ENCODE measurements at places on chromosomes 7 and 10.
A peak's percentile ranks its signal among the peaks of the same experiment; 100 is the strongest.

DNA sequence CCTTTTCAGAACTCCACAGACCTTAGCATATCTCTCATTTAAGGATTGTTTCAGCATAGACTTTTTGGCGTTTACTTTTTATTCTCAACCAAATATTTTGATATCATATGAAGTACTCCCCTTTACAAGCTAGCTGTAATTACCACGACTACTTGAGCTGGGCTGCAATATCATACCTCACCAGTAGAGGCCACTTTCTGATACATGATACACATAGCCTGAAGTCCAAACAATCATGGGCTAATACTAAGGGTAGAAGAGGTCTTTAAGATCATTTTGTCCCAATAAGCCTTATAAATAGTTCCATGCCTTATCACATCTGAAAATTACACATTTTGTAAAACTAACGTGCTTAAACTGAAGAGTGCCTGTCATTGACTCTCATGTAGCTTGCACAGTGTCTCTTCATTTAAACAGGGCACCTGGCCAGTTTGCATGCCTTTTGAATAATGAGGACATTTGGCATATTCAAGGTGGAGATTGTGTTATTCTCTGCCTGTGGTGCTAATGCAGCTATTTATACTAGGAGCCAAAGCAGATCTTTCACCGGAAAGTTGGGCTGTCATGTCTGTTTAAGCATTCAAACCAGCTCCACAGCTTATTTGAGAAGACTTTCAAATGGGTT is 403.7 kb upstream of the ZMIZ1 start:
- DNase-seq = peak; percentile 71

DNA sequence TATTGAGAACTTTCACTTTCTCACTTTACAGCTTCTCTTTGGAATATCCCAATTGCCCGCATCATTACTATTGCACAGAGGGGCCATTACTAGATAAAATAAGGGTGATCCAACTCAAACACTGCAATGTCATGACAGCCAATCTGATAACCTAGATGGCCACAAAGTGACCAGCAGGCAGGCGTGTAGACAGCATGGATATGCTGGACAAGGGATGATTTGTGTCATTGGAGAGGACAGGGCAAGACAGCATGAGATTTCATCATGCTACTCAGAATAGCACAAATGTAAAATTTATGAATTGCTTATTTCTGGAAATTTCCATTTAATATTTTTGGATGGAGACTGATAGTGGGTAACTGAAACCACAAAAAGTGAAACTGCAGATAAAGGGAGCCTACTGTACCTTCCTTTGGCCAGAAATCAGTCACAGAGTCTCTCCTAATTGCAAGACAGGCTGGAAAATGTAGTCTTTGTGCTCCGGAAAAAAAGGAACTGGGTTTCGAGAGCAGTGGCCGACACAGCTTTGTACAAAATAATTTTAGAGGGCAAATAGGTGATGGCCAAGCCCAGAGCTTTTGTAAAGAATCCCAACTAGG is 6.1 kb upstream of the GSDME start:
- no peak for DNase-seq

- no peak for DNase-seq
Observed at GRCh38 chr10:35690534-35690933, 48.4 kb upstream of the FZD8 start.

- no peak for DNase-seq
Observed at GRCh38 chr7:94247970-94248369, 146.7 kb upstream of the COL1A2 start.

- DNase-seq = peak; percentile 37
Observed at GRCh38 chr7:114104035-114104434, 185.2 kb upstream of the PPP1R3A start.

DNA sequence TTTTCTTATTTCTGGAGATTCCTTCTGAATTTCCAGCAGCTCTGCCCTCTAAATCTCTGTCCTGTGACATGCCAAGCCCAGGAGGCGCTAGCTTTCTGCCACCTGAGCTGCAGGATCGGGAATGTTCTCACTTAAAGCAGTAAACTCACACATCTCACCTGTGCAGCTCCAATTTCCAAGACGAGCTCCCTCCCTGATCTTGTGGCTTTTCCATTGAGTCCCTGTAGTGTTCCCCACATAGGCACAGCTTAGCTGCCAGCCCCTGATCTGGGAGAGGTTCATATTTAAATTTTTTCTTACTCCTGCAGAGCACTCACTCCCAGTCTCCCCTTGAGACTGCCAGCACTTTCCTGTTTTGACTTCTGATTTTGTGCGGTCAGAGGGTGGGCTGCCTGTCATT is 479.3 kb downstream of the GLRX3 start:
- no peak for DNase-seq

GRCh38 chr7:21914671-21915070 is 31.0 kb downstream of the CDCA7L start:
- DNase-seq = no peak

GRCh38 chr7:127512663-127513062 is 72.7 kb downstream of the GCC1 start:
- no peak for DNase-seq

GRCh38 chr7:107262857-107263256 is 94.1 kb downstream of the HBP1 start:
- no peak for DNase-seq

DNA sequence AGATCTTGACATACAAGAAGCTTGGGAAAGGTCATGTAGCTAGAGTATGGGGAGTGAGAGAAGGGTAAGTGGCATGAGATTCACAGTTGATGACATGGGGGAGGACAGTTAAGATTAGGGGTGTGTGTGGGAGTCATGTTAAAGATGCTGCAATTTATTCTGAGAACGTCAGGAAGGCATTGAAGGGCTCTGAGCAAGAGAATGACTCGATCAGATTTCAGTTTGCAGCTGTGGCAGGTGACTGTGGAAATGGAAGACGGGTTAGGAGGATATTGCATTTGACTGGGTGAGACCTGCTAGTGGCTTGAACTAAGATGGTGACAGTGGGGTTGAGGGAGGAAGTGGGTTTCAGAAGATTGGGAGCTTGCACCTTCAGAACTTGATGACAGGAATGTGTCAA is 5.6 kb downstream of the CDC123 start:
- no peak for DNase-seq

GRCh38 chr7:94250987-94251386 is 143.7 kb upstream of the COL1A2 start:
- no peak for DNase-seq

DNA sequence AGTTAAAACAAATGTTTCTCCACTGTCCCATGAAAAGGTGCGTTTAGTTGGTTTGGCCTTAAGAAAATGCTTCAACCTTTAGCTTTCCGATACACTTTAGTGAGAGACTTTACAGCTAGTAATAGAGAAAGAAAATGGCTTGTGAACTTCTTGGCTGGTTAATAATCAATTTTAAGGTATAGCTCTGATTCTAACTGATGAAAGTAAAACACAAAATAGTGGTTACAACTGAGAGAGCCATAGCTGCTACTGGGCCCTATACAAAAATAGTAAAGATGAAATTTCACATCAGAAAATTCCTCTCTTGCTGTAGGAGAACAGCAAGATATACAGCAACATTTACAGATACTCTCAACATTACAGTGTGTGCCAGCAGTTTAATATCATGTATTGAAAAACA is 371.4 kb downstream of the PHTF2 start:
- no peak for DNase-seq

- no peak for DNase-seq
Observed at GRCh38 chr7:24730018-24730369, 27.3 kb downstream of the GSDME start.

GRCh38 chr7:98685541-98685940 is 68.5 kb downstream of the NPTX2 start:
- peak; percentile 72 for DNase-seq

DNA sequence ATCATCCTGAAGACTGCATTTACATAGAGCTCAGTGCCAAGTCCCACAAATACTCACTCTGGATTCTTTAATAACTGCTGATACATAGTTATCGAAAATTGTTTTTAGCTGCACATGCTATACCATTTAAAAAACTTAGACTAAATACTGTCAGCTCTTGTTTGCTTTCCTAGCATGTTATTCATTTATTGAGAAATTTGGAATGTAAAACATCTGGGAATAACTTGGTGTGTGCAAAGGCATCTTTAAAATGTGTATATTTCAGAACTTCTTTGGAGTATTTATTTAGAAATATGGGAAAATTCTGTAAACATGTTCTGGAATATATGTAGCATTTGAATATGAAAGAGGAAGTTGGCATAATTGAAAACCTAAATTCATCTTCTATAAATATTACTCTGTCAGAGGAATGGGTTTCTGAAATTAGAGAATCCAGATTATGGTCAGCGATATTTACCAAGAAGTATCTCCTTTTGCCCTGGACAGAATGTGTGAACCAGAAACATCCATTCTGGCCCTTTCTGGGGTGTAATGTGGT is 119.7 kb downstream of the ARID5B start:
- DNase-seq = no peak
